Mesothelial cell of epicardium (in vitro differentiated cells): ENCODE measurements at places on chromosomes 2 and 18.
A peak's percentile ranks its signal among the peaks of the same experiment; 100 is the strongest.

DNA sequence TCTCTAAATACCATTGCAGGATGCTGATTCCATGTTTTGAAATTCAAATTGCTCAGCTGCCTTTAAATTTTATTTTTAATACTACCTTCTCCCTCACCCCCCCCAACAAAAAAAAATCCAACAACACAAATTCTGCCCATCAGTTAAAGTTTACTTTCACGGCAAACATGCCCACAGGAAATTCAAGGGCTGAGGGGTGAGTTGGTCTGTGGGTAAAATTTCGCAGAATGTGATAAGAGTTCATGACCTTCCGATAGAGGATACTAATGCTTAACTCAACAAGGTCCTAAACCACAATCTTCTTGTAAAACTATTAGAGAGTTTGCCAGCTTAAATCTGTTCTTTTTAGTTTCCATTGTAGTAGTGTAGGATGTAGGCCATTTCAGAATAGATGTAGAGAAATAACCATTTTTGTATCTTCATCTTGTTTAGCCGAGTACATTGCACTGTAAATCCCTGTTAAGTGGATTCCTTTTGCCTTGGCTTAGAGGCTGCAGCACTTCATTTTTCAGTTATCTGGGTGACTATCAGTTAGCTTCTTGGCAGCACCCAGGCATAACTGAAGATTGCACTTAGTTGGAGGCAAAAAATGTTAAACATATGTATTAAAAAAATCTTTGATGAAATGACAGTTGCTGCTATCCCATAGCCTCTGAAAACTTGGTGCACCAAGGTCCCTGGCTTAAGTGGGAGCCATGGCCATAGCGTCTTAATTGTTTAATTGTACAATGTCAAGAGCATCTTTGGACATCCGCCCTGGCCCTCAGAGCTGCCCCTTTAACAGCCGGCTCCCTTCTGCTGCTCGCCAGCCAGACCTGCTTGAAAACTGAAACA, 232.3 kb downstream of the HAUS1 start:
- no peak overlapping the region for H3K27ac ChIP-seq
- DNase-seq, result no peak
- peaks cover 29% of the 10 kb centered on the region for H3K27me3 ChIP-seq
- peak overlapping the region; percentile 21 for H3K4me3 ChIP-seq

DNA sequence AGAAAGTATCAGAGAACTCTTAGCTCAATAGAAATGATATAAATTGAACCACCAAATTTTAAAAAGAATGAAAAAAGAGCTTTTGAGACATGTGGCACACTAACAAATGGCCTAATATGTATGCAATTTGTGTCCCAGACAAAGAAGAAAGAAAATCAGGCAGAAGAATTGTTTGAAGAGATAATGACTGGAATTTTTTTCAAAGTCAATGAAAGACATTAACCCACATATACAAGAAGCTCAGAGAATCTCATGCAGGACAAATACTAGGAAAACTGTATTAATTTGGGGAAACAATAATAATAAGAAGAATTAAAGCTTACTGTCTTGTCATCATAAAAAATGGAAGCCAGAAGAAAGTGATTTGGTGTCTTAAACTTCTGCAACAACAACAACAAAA, 304.1 kb upstream of the RND3 start:
- H3K4me3 ChIP-seq, result no peak overlapping the region
- peaks cover 10% of the 10 kb centered on the region for H3K36me3 ChIP-seq

GRCh38 chr2:65465857-65466256, 33.5 kb upstream of the SPRED2 start:
- H3K4me3 ChIP-seq, result no peak overlapping the region
- no peaks in the 10 kb centered on the region for H3K36me3 ChIP-seq
- peaks cover 6% of the 10 kb centered on the region for H3K27me3 ChIP-seq
- no peak overlapping the region for H3K27ac ChIP-seq

- no peak overlapping the region for H3K27ac ChIP-seq
- no peak for DNase-seq
- no peak overlapping the region for H3K4me3 ChIP-seq
- no peaks in the 10 kb centered on the region for H3K27me3 ChIP-seq
- no peaks in the 10 kb centered on the region for H3K4me1 ChIP-seq
- no peaks in the 10 kb centered on the region for H3K36me3 ChIP-seq
These were observed 47.2 kb upstream of the ZNF396 start for GRCh38 chr18:35424356-35424755.

DNA sequence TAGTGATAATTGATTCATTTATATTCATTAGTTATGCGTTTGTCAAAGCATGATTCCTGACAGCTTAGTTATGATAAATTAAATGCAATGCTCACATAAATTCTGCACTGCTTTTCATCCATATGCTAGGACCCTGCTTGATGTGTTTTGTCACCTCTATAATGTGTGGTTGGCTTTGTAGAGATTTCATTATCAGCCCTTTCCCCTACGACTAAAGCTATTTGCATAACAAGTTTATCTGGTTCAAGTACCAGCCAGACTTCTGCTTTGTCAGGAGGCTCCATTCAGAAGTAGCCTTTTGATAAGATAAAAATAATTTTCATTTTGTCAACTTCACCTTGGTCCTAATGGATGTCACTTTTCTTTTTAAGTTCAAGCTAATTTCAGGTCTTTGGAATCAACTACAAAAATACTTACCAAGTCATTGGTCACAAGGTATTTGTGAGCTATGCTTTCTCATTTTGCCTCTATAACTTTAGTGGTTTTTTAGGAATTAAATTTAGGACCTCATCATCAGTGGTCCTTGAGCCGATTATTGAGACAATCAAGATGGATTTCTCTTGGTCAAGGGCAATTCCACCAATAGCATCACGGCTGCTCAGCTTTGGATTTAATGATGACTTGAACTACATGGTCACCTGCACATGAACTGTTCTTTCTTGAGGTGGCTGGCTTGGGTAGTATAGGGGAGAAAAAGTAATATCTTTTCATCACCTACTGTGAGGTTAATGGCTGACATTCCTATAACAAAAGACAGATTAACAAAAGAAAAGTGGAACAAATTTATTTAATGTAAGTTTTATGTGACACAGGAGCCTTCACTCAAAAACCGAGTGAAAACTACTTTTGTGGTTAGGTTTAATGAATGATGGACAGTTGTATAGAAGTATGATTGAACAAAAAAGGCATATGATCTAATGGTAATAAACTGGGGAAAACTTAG, 162.1 kb downstream of the MYO3B start:
- H3K4me1 ChIP-seq, result peaks cover 11% of the 10 kb centered on the region
- H3K27me3 ChIP-seq, result peaks cover 5% of the 10 kb centered on the region
- H3K27ac ChIP-seq, result no peak overlapping the region
- H3K36me3 ChIP-seq, result no peaks in the 10 kb centered on the region

GRCh38 chr2:176104316-176105077, 2.6 kb upstream of the HOXD11 start:
- H3K27me3 ChIP-seq, result peaks cover 89% of the 10 kb centered on the region
- H3K27ac ChIP-seq, result peak overlapping the region; percentile 16
- peak overlapping the region; percentile 59 for H3K4me3 ChIP-seq
- DNase-seq, result no peak
- H3K36me3 ChIP-seq, result no peaks in the 10 kb centered on the region

DNA sequence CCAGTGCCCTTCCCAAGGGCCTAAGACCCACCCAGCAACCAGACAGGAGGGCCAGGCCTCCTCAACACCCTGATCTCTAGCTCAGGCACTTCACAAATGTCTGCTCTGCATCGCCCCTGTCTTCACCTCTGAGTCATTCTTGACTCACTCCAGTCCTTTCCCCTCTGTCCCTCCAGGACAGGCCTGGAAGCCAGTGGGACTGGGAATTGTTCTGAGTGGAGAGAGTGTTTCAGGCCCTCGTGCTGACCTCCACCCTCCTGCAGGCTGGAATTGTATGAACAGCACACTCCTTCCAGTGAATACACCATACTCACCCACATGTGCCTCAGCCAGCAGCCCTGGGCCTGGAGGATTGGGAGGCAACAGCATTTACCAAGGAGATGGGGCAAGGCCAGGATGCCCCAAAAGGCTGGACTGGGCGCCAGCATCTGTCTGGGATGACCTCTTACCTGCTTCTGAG, 304.2 kb downstream of the CYP26B1 start:
- no peak for DNase-seq
- no peaks in the 10 kb centered on the region for H3K4me1 ChIP-seq
- H3K27me3 ChIP-seq, result no peaks in the 10 kb centered on the region
- H3K4me3 ChIP-seq, result no peak overlapping the region

DNA sequence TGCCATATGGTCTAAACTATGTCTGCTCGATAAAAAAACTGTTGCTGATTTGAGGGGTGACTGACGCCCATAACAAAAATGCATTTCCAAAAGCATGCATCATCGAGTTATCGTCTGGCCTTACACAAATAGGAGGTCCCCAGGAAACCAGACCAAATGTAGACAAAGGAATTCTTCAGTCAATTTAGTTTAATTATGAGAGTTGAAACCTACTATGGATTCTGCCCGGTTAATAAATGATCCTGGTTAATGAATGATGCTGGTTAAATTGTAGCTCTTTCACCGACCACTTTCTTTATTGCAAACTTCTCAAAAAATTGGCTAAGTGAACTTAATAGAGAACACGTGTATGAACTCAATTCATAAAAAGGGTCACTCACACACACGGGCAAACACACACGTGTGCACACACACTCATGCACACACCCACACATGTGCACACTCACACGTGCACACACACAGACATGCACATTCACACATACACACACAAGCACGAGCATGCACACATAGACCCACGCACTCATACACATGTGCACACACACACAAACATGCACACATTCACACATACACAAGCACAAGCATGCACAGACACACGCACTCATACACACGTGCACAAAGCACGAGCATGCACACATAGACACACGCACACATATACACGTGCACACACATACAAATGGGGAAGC, 59.0 kb upstream of the SALL3 start:
- H3K4me1 ChIP-seq, result no peaks in the 10 kb centered on the region
- peaks cover 4% of the 10 kb centered on the region for H3K27me3 ChIP-seq
- H3K36me3 ChIP-seq, result no peaks in the 10 kb centered on the region
- H3K27ac ChIP-seq, result no peak overlapping the region

DNA sequence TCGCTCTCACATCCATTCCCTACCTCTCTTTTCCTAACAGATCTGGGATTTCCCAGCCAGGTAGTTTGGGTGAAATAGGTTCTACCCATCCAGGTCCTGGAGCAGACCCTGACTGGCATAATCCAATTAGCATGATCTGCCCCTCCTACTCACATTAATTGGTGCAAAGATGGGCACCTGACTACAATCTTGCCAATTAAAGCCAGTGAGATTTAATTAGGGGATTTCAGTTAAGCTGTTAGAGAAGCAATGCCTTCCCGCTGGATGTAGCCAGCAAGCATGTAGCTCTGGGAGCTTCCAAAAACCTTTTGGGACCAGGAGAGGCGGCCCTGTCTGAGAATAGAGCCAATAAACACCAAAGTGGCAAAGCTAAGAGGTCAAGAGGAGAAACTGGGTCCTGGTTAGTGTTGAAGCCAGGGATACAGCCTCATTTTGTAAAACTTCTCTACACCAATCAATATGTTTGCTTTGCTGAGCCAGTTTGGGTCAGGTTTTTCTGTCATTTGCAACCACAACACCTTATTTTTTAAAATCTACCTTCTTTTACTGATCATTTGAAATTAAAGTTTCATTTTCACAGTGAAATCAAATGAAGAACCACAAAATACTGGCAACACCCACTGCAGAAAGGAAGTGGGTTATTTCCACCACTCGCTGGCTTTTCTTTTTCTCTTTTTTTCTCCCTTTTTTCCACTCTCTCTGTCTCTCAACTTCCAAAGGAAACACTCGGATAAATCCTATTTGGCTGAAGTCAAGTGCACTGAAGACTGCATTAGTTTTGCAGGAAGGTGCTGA, 3.2 kb upstream of the TTC39C start:
- no peak overlapping the region for H3K27ac ChIP-seq
- no peak overlapping the region for H3K4me3 ChIP-seq
- H3K36me3 ChIP-seq, result no peaks in the 10 kb centered on the region
- peaks cover 33% of the 10 kb centered on the region for H3K27me3 ChIP-seq
- H3K4me1 ChIP-seq, result peaks cover 12% of the 10 kb centered on the region

DNA sequence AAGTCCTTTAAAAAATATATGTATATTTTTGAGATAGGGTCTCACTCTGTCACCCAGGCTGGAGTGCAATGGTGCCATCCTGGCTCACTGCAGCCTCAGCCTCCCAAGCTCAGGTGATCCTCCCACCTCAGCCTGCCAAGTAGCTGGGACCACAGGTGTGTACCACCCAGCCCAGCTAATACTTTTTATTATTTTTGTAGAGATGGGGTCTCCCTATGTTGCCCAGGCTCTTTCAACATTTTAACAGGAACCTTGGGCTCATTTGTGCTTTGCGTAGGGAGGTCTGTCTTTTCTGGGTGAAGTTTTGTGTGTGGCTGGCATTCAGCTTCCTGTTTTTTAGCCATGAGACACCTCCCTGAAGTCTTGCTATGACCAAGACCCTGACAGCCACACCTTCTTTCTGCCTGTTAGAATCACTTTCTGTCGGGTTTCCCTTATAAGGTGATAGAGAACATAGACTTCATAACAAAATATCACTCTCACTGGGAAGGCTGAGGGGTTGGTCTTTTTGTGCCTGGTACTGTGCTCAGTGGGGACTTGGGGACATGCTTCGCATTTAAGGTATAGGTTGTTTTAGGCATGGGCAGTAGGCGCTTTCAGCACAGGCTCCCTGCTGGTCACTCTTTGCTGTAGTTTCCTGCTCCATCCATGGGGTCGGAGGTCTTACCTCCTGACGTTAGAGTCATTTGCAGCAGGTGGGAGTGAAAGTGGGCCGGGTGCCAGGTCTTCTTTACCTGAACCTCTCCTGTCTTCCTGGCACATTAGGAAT, 3.4 kb downstream of the RAB31 start:
- H3K36me3 ChIP-seq, result no peaks in the 10 kb centered on the region
- H3K27me3 ChIP-seq, result peaks cover 17% of the 10 kb centered on the region
- H3K4me3 ChIP-seq, result no peak overlapping the region
- H3K4me1 ChIP-seq, result peaks cover 37% of the 10 kb centered on the region
- DNase-seq, result no peak

DNA sequence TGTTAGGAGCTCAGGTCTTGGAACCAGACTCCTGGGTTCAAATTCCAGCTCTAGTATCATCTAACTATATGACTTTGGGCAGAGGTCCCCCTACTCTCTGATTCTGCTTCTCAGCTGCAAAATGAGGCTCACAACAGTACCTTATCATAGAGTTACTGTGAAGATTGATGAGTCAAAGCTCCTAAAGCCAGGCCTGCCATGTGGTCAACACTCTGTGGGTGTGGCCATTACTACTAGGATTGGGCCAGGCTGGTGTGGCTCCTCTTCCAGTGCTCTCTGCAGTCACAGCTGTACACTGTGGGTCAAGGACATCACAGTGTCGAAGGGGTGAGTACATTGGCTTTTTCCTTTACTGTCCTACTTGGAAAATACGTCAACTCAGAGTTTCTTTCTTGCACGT, 22.6 kb downstream of the CAPN13 start:
- H3K27ac ChIP-seq, result no peak overlapping the region
- no peak for DNase-seq
- peaks cover 28% of the 10 kb centered on the region for H3K27me3 ChIP-seq
- H3K36me3 ChIP-seq, result no peaks in the 10 kb centered on the region

GRCh38 chr2:217049422-217049821, 189.6 kb upstream of the TNP1 start:
- no peaks in the 10 kb centered on the region for H3K36me3 ChIP-seq
- no peak overlapping the region for H3K27ac ChIP-seq
- H3K27me3 ChIP-seq, result no peaks in the 10 kb centered on the region
- DNase-seq, result no peak
- peaks cover 11% of the 10 kb centered on the region for H3K4me1 ChIP-seq
- H3K4me3 ChIP-seq, result no peak overlapping the region
